ENCODE measurements at places on chromosomes 11 and 22.

GRCh38 chr11:12702999-12703453 is 28.8 kb downstream of the TEAD1 start:
- no peak for DNase-seq

DNA sequence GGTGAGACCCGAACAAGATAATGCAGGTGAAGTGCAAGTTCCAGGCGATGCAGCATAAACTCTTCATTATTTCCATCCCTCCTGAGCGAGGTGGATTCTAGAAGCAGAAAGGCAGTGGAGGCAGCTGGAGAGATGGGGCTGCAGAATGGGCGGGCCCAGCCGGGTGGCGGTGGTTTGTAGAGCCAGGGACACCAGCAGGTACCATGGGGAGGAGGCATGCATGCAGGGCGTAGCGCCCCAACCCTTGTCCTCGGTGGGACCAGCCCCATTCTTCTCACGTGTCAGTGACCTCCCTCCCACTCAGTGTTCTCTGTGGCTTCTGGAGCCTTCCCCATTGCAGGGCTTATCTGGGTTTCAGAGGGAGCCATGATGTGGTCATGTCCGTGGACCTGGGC is 38.0 kb downstream of the MPPED1 start:
- no peak for DNase-seq

GRCh38 chr11:15093432-15093831 is 20.0 kb downstream of the CALCB start:
- no peak for DNase-seq

- no peak for DNase-seq
These were observed 67.1 kb upstream of the GRAMD1B start for GRCh38 chr11:123362941-123363340.

DNA sequence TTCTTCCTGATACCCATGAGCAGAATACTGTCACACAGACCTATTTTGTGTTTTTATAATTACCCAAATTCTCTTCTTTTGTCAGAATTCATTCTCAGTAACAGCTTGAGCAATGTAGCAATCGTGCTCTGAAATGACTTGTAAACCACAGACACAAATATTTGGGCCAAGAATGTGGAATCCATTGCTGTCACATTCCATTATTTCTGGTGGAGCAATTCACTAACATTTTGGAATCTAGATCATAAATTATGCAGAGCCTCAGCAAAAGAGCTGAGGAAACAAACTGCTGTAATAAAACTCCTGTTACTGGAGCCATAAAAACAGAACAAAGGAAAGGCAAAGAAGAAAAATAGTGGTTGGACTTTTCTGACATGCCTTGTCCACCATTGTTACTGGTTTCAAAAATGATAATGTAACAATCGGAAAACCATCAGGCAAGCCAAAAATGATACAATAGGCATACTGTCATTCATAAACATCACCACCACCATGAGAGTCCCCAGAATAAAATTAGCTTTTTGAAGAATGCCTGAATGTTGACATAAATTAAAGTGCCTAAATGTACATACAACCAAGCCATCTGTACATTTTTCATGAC is 223.4 kb upstream of the PITPNB start:
- DNase-seq, result no peak

GRCh38 chr11:67468056-67468455 is 995 bp downstream of the TMEM134 start:
- no peak for DNase-seq

DNA sequence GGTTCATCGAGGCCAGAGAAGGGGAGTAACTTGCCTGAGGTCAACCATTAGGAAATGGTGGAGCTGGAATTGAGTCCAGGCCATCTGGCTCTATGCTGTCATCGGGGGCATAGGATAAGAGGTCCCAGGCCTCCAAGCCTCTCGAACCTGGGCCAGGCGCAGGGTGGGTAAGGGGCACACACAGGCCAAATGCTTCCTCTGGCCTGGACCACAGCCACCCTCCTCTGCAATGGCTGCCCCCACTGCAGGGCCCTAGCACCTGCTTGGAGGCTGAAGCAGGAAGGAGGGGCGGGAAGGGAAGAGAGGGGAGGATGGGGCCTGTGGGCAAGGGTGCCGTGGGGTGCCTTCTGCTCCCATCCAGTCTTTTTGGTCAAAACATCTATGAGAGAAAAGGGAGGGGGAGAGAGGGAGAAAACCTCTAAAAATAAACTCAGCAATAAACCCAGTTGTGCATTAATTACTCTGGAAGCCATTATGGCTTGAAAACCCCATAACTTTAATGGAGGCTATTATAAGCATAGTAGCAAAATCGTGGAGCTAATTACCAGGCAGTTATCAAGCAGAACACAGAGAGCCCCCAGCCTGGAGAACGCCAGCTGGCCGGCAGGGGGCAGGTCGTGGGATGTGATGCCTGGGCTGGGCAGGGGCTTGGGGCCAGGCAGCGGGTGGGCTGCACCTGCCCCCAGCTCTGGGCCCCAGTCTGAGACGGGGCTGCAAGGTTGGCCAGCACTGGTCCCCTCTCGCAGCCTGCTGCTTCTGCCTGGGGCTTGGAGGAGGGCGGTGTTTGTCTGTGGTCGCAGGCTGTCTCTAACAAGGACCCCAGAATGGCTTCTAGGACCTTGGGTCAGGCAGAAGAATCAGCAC is 21.1 kb downstream of the B3GAT1 start:
- no peak for DNase-seq

DNA sequence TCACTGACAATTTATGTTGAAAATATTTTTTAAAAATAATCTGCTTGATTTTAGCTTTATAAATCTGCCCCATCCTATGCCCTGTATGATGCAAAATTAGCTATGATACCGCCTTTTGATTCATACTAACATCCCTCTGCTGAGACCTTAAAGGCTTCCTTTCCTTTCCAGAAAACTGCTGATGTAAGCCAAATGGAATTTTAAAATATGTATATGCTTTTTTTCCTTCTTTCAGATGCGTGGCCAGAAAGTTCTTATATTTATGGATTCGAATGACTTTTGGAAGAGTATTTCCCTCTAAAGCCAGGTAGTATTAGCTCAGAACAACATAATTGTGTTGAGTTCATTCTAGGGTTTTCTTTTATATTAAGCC is 34.5 kb downstream of the SFI1 start:
- DNase-seq, result no peak

GRCh38 chr11:2580571-2581001 is 119.2 kb downstream of the KCNQ1OT1 start:
- no peak for DNase-seq

GRCh38 chr11:103659743-103660142 is 376.7 kb upstream of the DDI1 start:
- no peak for DNase-seq

- no peak for DNase-seq
These were observed 7.3 kb downstream of the C11orf97 start for GRCh38 chr11:94519478-94520084.

DNA sequence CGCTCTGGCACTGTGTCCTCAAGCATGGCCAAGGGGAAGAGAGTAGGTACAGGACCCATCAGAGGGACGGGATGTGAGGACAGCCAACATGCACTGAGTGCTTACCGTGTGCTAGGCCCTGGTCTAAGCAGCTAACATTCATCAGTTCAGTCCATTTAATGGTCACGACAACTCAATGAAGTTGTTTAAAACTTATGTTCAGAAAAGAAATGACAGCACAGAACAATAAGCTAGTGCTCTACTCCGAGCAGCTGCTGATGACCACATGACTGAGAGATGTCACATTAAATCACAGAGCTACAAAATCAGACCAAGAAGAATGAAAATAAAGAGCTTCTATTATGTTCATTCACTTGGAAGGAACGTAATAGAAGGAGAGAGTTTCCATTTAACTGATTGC is 26.3 kb downstream of the PRDM10 start:
- no peak for DNase-seq

DNA sequence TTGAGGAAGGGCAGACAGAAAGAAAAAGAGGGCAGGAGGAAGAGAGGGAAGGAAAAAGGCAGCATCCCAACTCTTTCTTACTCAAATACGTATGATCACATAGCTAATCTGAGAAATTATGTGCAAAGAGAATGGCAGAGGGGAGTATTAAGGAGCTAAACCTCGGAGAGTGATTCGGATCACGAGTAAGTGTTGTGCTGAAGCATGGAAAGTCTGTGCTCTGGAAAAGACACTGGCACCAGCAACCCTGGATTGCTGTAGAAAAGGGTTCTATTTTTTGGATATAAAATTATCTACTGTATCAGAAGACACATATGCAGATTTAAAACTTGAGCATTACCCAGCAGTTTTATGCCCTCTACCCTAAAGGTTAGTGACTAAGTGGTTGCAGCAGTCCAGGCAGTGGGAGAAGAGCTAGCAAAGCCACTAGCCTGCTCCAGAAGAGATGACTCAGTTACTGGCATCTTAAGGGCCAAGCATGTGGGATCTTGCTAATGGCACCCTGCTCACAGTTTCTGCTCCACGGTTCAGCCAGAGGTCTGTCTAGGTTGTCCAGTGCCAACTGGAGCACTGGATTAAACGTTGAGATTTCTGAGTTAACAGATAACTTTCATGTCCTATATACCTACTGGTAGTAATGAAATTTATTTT is 151.7 kb downstream of the SWAP70 start:
- DNase-seq, result no peak

- DNase-seq, result no peak
These were observed 44.7 kb downstream of the CCDC90B start for GRCh38 chr11:83241291-83241946.

GRCh38 chr11:113952588-113952987 is 22.3 kb upstream of the HTR3A start:
- no peak for DNase-seq

GRCh38 chr11:104422324-104422944 is 258.5 kb upstream of the PDGFD start:
- no peak for DNase-seq

DNA sequence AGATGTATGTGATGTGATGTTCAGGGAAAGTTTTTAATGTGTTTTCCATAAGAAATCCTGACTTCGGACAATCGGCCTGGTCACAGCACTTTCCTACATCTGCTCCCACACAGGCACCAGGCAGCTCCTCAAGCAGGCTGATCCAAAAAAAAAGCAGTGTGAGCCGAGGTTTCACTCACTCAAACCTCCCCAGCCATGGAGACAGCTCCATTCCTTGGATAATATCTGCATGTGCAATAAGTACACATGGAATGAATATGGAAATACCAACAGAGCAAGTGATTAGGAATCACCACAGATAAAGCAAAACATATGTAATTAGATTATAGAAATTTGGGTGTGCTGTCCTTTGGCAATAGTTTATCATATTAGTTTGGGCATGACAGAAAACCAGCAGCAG is 88.8 kb upstream of the API5 start:
- no peak for DNase-seq

- no peak for DNase-seq
These were observed 5.0 kb upstream of the PICK1 start for GRCh38 chr22:38051900-38052862.

DNA sequence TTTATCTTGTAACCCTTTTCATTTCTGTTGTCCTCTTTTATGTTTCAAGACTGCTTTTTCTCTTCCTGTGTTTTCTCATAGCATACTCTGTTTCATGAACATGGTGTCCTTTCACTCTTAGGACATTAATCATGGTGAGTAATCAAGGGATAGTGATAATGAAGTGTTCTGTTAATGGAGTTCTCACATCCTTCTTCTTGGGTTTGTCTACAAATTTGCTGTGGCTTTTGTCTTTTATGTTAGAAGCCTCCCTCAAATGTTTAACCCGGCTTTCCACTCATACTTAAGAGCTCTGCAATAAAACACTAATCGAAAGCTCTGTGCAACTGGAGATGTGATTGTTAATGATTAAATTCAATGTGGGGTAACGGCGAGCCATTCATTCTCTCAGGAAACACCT is 593.6 kb downstream of the NELL1 start:
- no peak for DNase-seq

DNA sequence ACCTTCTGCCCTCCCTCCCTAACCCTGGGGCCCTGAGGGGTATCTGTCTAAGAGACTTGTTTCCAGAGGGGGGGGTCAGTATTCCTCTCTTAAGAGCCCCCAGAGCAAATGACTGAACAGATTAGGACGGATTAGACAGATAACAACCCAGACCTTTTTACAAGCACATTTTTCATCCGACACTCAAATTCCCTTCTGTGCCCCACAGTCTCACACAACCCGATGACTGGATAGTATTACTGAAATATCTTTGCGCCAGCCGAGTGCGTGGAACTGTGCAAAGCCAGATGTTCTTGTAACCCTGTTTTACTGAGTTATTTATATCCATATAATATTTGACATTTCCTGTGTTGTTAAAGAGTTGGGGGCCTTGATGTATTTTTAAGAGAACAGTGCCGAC is 30.9 kb upstream of the FLI1 start:
- DNase-seq, result no peak

GRCh38 chr11:91133361-91133760 is 910.5 kb upstream of the CHORDC1 start:
- DNase-seq, result no peak

- DNase-seq, result no peak
These were observed 9.7 kb downstream of the CHRM1 start for GRCh38 chr11:62911137-62912130.

DNA sequence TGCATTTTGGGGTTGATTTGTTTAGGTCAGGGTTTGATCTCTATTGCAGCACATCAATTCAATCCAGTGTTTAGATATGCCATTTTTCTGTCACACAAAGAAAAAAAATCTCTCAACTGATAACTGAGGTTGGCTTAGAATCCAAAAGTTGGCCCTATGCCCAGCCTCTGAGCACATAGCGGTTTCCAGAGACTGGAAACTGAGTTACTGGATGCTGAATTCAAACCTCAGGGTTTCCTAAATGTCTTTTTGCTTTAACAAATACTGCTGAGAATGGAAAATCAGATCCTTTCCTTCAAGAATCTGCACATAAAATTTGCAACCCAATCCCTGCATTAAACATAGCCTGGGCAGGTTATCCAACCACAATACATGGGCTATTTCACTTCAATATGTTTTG is 4.0 kb downstream of the P4HA3 start:
- no peak for DNase-seq

GRCh38 chr11:122085712-122086111 is 30.3 kb downstream of the BLID start:
- DNase-seq, result no peak

DNA sequence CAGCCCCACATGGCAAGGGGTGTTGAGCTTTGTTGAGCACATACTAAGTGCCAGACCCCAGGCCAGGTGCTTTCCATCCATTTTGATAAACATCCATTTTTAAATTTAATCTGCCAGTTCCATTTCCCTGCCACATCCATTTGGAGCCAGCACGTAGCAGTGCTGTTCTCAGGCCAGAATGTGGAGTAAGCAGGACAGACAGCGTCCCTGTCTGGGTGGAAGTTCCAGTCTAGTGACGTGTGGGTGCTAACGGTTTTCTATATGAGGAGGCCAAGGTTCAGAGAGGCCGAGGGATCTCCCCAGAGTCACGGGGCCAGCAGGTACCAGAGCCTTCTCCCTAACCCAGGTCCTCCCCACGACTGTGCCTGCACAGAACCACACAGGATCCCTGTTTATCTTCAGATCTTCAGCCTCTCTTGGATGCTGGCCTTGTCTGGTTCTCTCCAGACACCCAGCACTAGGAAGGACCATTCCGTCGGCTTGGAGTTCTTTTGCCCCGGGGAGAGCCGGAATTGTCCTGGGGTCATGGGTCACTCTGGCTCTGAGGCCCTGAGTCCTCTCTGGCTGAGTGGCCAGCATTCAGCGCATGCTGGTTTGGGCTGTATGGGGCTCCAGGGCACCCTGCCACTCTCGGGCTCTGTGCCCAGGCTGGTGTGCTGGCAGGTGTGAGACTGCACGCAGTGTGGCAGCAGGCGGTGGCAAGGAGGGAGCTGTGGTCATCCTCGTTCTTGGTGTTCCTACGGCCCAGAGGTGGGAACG is 63.6 kb upstream of the PPARA start:
- no peak for DNase-seq

Measured in cortex of kidney (tissue), 1 donor.